ENCODE measurements at places on chromosomes 6 and 20.

DNA sequence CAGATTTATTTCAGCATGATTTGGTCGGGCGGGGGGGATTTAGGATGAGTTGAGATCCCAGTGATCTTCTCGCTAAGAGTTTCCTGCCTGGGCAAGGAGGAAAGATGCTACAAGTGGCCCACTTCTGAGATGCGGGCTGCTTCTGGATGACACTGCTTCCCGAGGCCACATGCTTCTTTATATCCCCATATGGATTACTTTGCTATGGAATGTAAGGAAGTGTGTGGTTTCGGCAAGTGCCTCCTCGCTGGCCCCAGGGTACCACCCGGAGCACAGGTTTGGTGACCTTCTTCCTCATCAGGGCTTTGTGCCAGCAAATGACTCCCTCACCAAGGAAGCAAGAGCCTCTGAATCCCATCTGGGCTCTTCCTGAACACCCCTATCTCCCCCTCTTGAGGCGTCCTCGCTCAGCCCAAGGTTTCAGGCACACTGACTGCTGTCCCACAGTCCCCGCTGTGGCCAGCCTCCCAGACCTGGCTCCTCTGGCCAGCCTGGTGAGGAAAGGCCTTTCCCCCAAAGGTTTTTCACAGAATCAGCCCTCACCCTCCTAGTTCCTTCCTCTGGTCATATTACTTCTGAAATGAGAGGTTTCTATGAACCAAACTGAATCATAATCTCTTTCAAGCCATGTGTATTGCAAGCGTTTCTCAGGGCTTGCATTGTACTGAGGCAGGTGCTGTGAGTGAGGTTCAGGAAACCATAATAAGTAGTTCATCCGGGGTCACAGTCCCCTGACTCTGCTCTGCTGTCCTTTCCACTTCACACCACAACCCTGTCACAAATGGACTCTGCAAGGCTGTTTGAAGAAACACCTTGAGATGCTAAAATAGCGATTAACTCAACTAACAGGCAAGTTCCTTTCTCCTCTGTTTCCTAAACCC, 41.7 kb upstream of the IL17A start:
- no peak for DNase-seq

DNA sequence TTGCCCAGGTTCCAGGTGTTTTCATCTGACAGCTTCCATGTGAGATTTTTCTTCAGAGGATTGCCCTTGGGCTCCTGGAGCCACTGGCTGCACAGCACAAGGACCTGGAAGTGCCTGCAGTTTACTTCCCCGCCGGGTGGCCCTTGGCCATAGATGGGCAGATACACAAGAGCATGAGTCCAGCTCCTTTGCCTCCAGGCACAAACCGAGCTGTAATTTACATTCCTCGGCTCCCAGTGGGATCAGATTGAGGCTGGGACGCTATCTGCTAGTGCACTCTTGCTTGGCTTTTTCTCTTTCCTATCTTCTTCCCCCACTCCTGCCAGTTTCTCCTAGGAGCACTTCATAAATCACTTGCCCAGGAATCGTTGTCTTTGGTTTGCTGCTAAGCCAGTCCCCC, 85.4 kb upstream of the RALY start:
- no peak for DNase-seq

DNA sequence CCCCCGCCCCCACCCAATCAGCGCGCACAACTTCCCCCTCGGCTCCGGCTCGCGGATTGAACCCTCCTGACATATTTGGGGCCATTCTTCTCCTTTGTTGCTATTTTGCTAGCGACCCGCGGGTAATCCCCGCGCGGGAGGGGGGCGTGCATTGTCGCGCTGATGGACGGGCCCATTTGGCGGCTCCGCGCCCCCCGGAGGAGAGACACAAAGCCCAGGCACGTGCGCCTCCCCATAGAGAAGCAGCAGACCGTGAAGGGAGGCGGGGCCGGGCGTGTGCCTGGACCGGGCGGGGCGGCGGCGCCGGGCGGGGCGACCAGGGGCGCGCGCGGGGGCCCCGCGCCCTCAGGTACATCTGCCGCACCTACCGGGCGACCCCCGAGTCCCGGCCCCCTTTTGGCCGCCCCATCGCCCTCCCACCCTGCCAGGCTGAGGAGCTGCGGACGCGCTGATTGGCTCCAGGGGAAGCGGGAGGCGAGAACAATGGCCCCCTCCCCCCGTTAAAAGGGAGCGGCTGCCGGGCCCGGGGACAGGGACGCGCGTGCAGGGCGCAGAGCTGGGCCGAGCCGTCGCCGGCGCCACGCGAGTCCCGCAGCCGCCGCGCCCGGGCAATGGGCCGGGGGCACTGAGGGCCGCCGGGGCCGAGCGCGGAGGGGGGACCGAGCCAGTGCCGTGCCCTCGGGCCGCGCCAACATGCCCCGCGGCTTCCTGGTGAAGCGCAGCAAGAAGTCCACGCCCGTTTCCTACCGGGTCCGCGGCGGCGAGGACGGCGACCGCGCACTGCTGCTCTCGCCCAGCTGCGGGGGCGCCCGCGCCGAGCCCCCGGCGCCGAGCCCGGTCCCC, at the start of gene INSM1:
Gene INSM1, plus strand, starts transcription at position 530 of the 843 bp plus-strand sequence. Its CDS starts 164 bp downstream, at position 694.
- DNase-seq, result peak; percentile 100

DNA sequence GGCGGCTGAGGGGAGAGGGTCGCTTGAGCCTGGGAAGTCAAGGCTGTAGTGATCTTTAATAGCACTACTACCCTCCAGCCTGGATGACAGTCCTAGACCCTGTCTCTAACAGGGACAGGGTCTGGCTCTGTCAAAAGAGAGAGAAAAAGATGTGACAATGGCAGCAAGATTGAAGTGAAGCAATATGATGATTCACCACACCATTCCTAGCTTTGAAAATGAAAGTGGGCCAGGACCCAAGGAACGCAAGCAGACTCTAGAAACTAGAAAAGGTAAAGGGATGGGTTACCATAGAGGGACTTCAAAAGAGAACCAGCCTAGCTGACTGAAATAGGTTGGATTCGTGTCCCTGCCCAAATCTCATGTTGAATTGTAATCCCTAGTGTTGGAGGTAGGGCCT, 426.9 kb downstream of the HTR1B start:
- no peak for DNase-seq

DNA sequence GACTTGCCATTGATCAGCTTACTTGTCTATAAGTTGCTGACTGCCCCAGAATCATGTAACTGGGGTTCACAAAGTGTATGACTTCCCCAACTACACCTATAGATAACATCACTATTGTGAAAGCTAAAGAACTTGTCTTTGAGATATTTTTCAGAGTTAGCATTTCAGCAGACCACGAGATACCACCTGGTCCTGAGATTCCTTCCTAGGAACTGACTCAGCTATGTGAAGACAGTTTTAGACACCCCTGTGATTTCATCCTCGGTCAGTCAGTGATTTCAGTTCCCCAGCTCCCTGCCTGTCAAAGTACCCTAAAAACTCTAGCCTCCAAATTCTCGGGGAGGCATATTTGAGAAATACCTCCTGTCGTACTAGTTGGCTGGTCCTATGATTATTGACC, 62.4 kb downstream of the TXNDC5 start:
- DNase-seq, result no peak

DNA sequence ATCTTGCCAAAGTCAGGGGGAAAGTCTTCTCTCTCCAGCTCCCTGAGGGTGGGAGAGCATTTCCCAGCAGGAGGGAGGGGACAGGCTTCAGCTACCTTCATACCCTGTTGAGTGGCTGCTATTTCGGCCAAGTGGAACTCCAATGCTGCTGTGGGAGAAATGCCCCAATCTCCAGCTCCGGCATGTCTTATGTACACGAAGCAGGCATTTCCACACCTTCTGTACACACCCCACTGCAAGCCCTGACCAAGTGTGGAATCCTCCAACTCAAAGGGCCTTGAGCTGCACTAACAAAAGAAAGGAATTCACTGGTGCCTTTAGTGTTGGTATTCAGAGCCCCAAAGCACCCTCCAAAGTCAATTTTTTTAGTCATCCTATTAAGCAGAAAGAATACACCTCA, 313.6 kb upstream of the NT5E start:
- no peak for DNase-seq

- no peak for DNase-seq
Measured at GRCh38 chr6:35359744-35360348, 17.5 kb downstream of the PPARD start.

- DNase-seq, result no peak
Measured at GRCh38 chr6:71808865-71809264, 77.5 kb upstream of the RIMS1 start.
